ENCODE measurements at places on chromosomes 4 and X. TPM values are rescaled to one million over a fixed set of nuclear protein-coding genes. Genes with fewer than 3 reads are reported as not detected.

Gene LDB2
- 45.1 TPM for total RNA-seq

Gene ARHGEF9
- 8.9 TPM for total RNA-seq

Gene TENM3
- total RNA-seq: 24.5 TPM

Gene CTAG2
- total RNA-seq: not detected

DNA sequence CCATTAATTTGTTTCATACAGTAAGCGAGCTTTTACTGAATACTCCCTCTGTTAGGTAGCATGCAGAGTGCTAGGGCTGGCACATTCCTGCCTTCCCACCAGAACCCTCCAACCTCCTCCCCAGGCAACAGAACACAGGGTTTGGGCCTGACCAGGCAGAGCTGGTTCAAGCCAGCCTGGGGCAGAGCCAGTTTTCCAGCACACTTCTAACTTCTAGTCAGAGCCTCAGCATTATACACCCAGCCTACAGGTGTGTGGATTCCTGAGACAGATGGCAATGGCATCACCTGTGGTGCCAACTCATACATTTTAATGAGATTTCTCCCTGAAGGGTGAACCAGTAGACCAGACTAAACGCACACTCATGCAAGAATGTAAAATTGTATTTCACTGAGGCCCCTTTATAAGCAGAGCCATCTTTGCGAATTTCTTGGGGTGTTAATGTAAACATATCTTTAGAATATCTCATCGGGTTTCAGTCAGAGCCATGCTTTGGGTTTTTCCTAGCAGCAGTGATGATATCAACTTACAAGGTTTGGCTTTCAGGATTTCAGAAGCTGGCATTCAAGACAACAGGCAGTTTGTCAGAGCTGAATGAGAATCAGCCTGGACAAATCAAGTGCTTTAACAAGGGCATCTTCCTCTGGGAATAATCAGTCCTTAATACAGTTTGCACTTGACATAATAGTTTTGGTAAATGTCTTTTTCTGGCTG is 92.0 kb downstream of the GATB start:
- H3K36me3 ChIP-seq: no peaks in the 10 kb centered on the region
- no peaks in the 10 kb centered on the region for H3K27me3 ChIP-seq
- H3K4me1 ChIP-seq: no peaks in the 10 kb centered on the region
- no peak for DNase-seq

DNA sequence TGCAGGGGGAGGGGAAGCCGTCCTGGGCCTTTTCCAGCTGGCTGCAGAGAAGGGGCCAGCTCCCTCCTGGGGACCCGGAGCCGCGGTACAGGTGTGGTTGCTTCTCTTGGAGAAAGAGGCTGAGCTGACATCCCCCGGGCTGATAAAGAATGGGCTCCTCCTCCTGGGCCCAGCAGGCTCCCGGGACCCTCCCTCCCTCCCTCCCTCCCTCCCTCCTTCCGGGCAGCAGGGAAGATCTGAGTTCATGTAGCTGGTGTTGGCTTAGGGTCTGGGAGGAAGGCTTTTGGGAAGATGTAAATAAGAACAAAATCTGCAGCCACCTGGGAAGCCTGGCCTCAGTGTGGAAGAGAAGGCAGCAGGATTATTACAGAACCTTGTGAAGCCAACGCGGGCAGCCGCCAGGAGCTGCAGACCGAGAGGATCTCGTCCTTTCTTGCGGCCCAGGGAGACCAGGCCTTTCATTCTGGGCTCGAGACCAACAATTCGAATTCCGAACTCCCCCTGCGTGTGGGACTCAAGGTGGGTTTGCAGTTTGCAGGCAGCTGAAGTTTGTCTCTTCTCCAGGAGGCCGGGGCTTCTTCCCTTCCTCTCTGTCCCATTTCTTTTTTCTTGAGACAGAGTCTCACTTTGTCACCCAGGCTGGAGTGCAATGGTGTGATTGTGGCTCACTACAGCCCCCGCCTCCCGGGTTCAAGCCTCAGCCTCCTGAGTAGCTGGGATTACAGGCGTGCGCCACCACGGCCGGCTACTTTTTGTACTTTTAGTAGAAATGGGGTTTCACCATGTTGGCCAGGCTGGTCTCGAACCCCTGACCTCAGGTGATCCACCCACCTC is at the start of gene PLCXD1:
Gene PLCXD1 (plus strand): TSS at position 216 of the 834 bp plus-strand sequence. CDS start 2,807 bp downstream, outside the sequence.
- peaks cover 12% of the 10 kb centered on the region for H3K4me1 ChIP-seq
- peak within 1 kb of the TSS; percentile 37 for H3K4me3 ChIP-seq
- H3K36me3 ChIP-seq: peaks cover 22% of the 10 kb centered on the region

- no peaks in the 10 kb centered on the region for H3K4me1 ChIP-seq
- no peak overlapping the region for H3K27ac ChIP-seq
- DNase-seq: no peak
These were observed 25.6 kb upstream of the SPANXD start for GRCh38 chrX:141724186-141724585.

GRCh38 chr4:140702096-140702757 is 54.0 kb downstream of the TBC1D9 start:
- no peak for DNase-seq
- no peaks in the 10 kb centered on the region for H3K27me3 ChIP-seq
- H3K36me3 ChIP-seq: no peaks in the 10 kb centered on the region
- H3K4me3 ChIP-seq: no peak overlapping the region
- H3K27ac ChIP-seq: no peak overlapping the region

GRCh38 chr4:40058854-40059253 is 2.2 kb downstream of the N4BP2 start:
- H3K4me1 ChIP-seq: peaks cover 12% of the 10 kb centered on the region
- no peaks in the 10 kb centered on the region for H3K27me3 ChIP-seq
- DNase-seq: no peak
- peak overlapping the region; percentile 61 for H3K4me3 ChIP-seq
- no peak overlapping the region for H3K27ac ChIP-seq
- peaks cover under 1% of the 10 kb centered on the region for H3K36me3 ChIP-seq

GRCh38 chr4:184096561-184097240 is 121.0 kb downstream of the ENPP6 start:
- no peak overlapping the region for H3K4me3 ChIP-seq
- H3K27ac ChIP-seq: no peak overlapping the region
- no peaks in the 10 kb centered on the region for H3K27me3 ChIP-seq
- H3K4me1 ChIP-seq: no peaks in the 10 kb centered on the region
- no peak for DNase-seq
